ENCODE measurements at places on chromosomes 16 and 17.

GRCh38 chr16:69840975-69841374 is 78.8 kb downstream of the WWP2 start:
- no peak for DNase-seq

DNA sequence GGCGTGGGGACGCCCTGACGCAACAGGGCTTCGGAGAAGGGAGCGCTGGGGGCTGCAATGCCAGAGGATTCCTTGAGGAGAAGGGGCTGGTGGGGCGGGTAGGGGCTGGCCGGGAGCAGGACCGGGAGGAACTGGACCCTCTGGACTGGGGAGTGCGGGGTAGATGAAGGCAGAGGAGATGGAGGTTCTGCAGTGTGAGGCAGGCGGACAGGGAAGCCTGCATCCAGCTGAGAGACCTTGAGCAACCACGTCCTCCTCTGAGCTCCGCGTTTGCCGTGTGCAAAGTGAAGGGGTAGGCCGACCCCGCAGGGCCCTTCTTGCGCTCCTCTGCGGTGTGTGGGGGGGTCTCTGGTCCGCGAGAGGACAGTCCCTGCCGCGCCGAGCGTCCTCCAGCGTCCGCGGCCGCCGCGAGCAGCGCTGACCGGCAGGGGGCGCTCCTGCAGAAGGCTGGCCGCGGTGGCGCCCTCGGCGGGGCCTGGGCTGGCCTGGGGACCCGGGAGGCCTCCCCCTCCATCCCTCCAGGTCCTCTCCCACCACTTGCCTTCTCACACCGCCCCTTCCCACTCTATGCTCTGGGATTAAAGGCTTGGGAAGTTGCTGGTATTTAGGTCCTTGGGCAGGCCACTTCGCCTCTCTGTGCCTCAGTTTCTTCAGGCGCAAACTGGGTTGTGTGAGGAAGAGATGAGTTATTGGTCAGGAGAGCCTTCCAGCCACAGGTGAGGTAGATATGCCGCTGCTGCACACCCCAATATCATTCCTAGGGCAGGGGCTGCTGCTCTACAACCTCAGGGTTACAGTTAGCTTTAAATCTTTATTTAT is 9.6 kb upstream of the WNT9B start:
- no peak for DNase-seq

GRCh38 chr16:86100205-86101136 is 201.5 kb downstream of the IRF8 start:
- DNase-seq, result no peak

- no peak for DNase-seq
Measured at GRCh38 chr16:27568077-27568476, 18.1 kb downstream of the KATNIP start.

DNA sequence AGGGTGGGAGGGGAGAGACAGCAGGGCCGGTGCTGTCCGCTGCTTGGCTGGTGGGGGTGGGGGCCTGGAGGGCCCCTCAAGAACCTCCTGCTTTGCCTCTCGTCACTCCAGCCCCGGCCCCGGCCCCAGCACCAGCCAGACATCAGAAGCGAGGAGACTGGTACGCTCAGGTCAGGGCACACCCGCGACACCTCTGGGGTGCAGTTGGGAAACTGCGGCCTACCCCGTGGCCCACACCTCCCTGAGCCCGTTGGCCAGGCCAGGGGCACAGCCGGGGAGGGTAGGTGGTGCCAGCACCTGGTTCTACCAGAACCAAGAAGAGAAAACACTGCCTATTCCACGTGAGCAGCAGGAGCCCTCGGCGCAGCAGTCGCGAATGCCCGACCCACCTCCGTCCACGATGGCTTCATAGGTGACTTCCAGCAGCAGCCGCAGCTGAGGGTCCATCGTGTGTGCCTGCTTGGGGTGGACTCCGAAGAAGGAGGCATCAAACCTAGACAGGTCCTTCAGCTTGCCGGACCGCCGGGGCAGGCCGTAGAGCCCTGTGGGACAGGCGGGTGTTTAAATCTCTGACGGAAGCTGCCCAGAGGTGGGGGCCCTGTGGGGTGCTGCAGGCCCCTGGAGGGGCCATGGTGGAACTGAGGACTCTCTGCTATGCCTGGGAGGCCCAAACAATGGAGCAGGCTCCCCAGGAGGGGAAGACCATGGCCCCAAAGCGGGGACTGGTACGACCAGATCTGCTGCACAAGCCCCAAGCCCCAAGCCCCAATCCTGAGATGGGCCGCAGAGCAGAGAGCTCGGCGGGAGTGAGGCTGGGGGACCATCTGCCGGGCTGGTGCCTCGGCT is 2.9 kb downstream of the FASN start:
- DNase-seq, result no peak

DNA sequence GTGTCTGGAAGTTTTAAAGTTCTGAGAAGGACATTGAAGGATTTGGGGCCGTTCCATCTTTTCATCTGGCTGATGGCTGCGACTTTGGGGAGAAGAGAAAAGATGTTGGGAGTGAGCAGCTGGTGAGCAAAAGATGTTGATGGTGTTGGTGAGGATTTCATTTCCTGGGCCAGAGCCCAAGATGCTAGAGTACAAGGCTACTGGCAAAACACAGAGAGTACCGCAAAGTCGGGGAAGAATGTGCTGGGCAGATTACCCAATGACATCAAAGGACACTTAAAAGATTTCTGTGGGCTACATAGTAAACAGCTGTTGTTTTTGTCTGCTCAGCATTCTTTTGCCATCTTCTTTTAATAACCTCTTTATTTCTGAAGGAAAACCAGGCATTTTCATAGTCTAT is 49.4 kb upstream of the GAS7 start:
- DNase-seq, result no peak

DNA sequence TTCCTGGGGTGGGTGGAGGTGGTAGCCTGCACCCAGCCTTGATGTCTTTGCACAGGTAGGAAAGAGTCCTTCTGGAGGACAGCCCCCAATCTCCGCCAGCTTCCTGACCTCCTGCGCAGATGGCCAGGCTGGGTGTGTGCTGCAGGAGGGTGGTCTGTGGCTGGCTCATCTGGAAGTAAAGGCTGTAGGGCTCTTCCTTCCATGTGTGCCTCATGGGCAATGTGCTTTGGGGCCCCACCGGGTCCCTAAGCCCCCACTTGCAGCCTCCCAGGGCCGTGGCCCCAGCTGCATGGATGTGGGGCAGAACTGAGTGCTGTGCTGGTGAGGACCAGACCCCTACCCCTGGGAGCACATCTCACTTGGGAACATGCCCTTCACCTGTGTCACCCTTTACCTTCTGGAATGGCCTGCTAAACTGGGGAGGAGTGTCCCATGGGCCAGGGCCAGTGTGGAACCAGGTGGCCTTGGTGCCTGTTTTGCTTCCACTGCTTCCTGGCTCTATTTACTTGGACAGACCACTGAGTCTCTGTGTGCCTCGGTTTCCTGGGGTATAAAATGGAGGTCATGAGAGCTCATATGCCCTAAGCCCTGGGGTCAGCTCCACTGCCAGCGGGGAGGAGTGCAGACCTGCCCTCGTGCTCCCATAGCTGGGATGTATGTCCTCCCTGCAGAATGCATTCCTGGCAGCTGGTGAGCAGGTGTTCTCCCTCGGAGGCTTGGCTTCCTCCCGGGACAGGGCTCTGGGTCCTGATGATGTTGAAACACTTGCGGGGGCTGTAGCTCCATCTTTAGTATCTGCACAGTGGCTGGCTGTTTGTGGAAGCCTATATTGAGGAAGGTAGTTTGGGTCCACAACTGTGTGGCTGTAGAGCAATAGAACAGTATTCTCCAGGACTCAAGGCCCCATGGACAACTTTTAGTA is 18.0 kb downstream of the MPRIP start:
- DNase-seq, result no peak

DNA sequence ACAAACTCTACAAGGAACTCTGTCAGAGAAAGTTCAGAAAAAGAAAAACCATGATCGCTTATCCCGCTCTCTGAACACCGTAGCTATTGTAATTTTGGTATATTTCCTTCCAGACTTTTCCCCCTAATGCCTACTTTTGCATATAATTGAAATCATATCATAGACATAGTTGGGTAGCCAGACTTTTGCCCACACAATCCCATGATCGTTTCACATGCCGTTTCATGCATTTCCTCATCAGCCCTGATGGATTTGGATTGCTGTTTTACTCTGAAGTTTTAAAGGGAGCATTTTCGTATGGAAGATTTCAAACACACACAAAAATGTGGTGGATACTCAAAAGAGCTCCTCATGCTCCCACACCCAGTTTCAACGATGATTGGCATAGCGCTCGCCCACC is 31.3 kb downstream of the COX4I1 start:
- DNase-seq, result no peak

DNA sequence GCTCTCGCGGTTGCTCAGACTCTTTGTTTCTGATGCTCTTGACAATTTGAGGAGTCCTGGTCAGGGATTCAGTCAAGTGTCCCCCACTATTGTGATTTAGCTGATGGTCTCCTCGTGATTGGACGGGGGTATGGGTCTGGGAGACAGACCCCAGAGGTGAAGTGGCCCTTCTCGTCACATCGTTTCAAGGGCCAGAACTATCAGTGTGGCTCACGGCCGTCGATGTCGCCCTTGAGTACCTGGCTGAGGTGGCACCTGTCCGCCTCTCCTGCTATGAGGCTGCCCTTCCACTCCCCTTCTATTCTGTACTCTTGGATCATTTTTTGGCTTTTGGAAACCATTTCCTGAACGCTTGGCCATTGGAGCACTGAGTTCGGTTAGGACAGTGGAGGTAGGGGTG is 7.4 kb upstream of the MEAK7 start:
- DNase-seq, result no peak

- DNase-seq, result no peak
Measured at GRCh38 chr16:75254359-75254837, 3.0 kb upstream of the BCAR1 start.

DNA sequence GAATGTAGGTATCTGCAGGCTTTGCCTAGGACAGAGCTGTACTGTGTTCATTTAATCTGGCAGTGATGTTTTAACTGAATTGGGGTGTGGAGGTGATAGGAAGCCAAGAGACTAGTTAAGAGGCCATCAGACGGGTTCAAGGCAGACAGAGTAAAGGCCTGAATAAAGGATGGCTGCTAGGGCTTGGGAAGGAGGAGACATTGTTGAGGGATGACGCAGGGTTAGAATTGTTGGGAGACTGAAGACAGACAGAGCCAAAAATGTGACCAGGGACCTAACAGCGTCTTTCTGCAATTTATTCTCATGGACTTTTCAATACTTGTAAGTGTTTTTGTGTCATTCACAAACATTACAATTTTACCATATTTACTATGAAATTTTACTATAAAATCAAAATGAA is 48.6 kb upstream of the MYH10 start:
- no peak for DNase-seq

DNA sequence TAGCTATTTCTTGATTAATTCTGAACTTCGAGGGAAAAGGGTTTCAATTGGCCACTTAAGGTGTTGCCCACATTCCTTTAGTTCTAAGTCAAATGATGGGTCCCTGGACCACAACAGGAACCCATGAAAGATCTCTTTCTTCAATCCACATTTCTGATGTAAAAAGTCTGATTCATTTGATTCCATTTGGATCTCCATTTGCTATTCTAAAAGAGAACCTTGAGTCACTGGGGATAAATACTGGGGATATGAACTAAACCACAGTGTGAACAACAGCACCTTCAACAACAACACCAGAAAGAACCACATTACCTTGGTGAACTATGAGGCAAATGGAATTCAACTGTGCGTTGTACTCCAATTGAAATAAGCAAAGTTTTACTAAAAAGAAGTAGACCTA is 108.9 kb upstream of the IRX5 start:
- no peak for DNase-seq

DNA sequence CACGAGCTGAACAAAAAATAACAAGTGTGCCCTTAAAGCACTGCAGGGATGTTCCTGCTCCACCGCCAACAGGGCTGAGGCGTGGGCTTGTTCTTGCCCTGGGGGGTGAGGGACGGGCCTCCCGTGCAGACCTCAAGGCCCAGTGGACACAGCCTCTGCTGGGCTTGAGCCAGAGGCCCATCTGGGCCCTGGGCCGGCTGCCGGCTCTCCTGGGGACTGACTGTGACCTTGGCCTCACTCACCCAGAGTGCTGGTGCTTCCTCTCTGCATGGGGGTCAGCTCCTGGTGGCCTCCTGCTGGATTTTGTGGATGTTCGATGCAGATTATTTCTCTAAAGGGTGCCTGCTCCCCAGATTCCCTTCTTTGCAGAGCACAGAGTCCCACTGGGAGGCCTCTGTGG is 54.2 kb upstream of the CDR2 start:
- DNase-seq, result no peak

DNA sequence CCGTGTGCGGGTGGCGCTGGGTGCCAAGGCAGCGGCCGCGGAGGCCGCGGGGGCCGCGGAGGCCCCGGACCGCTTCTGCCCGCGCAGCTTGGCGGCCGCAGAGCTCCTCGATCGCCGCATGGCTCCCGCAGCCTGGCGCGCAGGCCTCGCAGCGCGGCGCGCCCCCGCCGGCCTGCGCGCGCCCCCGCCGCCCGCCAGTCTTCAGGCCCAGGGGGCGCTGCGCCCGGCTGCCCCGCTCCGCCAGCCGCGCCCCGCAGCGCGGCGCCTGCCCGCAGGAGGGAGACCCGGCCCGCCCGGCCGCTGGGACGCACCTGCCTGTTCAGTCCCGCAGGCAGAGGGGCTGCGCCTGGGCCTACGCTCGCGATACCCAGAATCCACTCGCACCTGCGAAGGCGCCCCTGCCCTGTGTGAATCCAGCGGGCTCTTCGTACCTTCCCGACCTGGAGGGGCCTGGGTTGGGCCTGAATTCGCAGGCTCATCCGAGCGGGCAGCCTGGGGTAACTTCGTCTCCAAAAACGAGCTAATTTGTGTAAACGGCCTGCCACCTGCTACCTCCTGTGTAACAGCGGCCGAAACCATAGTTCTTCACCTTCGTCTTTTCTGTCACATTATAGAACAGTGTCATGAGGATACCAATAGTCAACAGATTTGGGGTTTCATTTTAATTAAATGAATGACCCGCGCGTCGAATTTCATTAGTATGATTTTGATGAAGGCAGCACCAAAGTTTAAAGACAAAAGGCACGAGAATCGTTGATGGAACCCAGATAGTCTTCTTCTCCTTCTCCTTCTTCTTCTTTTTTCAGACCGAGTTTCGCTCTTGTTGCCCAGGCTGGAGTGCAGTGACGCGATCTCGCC is at the start of gene CENPV:
Gene CENPV, minus strand, starts transcription at position 153 of the 858 bp plus-strand sequence. Its CDS starts 33 bp downstream, at position 120.
- DNase-seq, result no peak

DNA sequence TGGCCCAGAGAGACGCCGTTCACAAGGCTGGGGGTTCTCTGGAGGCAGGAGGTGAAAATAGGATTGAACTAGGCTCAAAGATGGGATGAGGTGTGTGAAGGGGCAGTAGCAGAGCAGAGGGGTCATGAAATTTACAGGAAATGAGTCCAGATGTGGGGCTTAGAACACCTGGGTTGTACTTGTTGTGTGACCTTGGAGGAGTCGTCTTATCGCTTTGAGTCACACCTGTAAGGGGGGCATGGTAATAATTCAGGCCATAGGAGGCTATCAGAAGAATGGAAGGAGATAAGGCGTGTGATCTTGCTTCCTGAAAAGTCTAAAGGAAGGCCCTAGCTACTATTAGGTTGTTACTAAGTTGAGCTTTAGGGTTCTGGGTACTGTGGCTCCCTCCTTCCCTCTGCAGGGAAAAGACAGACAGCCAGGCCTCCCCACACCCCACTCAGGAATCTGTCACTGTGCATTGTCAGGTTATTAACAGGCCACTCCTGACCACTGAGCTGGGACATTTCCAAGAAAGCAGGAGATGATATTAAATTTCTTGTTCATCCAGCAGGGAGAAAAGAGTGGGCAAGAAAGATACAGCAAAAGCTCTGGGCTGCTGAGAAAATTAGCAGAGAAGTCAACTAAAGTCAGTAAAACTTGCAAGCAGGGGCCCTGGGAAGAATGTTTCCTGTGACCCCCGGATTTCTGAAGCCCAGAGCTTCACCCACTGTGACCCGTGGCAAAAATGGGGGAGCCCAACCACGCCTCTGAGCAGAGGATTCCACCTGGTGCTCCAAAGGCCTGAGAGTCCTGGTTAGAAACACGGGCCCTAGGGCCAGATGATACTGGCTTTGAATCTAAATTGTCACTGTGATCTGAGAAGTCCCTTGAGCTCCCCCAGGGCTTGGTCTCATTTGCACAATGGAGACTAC is 6.0 kb upstream of the CDC42EP4 start:
- no peak for DNase-seq
